ENCODE measurements at places on chromosomes 7 and 10.
A peak's percentile ranks its signal among the peaks of the same experiment; 100 is the strongest.

- no peak overlapping the region for H3K27ac ChIP-seq
- H3K4me1 ChIP-seq = peaks cover 13% of the 10 kb centered on the region
- no peaks in the 10 kb centered on the region for H3K36me3 ChIP-seq
- H3K4me3 ChIP-seq = no peak overlapping the region
- no peak for DNase-seq
Observed at GRCh38 chr10:101087376-101087775, 25.6 kb downstream of the KAZALD1 start.

DNA sequence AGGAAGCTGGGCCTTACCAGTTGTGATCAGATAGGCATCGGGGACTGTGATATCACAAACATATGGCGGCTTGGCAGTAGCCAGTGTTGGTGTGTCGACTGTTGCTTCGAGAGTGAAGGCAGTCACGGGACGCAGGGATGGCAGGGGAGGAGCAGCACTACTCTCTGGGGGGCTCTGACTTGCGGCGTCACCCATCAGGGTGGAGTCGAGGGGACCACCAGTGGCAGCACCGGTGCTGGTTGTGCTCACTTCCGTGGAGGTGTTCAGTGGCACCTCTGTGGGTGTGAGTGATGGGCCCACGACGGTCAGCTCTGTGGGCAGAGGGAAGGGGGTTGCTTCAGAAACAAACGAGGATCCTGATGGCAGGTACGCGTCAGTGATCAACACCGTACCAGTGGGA is 64.5 kb downstream of the KIAA1549 start:
- no peak for DNase-seq
- no peaks in the 10 kb centered on the region for H3K36me3 ChIP-seq
- H3K27ac ChIP-seq = no peak overlapping the region
- no peak overlapping the region for H3K4me3 ChIP-seq
- H3K27me3 ChIP-seq = no peaks in the 10 kb centered on the region
- peaks cover 13% of the 10 kb centered on the region for H3K4me1 ChIP-seq

GRCh38 chr10:24642921-24643678 is 80.6 kb downstream of the ARHGAP21 start:
- H3K36me3 ChIP-seq = no peaks in the 10 kb centered on the region
- H3K27me3 ChIP-seq = no peaks in the 10 kb centered on the region
- peaks cover 10% of the 10 kb centered on the region for H3K4me1 ChIP-seq

DNA sequence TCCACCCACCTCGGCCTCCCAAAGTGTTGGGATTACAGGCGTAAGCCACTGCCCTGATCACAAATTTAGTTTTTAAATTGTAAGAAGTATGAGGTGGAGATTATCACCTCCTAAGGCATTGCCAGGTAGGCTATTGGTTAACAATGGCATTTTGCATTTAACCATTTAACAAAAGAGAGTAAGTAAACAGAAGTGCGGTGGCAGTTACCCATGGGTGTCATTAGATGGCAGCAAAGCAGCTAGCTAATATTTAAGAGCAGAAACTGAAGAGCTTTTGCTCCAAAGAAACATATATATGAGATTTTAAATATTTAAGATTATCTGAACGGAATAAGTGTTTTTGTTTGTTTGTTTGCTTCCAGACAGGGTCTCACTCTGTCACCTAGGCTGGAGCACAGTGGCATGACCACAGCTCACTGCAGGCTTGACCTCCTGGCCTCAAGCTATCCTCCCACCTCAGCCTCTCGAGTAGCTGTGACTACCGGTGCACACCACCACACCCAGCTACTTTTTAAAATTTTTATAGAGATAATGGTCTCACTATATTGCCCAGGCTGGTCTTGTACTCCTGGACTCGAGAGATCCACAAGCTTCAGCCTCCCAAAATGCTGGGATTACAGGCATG is 325.5 kb upstream of the C7orf33 start:
- H3K27me3 ChIP-seq = no peaks in the 10 kb centered on the region
- no peak overlapping the region for H3K4me3 ChIP-seq
- no peaks in the 10 kb centered on the region for H3K36me3 ChIP-seq
- no peaks in the 10 kb centered on the region for H3K4me1 ChIP-seq
- no peak overlapping the region for H3K27ac ChIP-seq

DNA sequence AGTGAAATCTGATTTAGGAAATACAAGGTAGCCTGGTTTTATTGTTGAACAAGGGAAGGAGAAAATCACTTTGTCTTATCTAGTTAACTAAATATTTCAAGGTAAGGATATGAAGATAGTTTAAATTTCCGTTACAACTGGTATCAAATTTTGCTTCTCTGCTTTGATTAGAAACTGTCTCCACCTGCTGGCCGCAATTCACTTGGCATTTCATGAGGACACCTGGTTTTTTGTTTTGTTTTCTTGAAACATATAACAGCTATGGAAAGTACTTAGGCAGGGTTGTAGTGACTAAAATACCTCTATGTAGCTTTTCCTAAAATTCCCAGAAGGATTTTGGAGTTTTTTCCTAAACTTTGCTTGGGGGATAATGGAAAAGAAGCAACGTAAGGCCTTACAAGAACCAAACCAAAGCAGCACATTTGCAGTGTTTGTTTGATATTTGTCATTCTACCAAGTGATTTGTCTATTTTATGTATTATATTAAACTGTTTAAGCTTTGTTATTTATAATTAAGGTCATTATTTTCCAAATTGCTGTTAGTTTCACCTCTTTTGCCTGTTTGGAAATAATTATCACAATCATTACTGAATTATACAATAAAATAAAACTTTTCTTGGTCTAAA is 73.6 kb downstream of the AHCYL2 start:
- no peaks in the 10 kb centered on the region for H3K27me3 ChIP-seq
- H3K4me3 ChIP-seq = no peak overlapping the region
- peaks cover 8% of the 10 kb centered on the region for H3K4me1 ChIP-seq
- H3K27ac ChIP-seq = no peak overlapping the region
- DNase-seq = no peak
- no peaks in the 10 kb centered on the region for H3K36me3 ChIP-seq

DNA sequence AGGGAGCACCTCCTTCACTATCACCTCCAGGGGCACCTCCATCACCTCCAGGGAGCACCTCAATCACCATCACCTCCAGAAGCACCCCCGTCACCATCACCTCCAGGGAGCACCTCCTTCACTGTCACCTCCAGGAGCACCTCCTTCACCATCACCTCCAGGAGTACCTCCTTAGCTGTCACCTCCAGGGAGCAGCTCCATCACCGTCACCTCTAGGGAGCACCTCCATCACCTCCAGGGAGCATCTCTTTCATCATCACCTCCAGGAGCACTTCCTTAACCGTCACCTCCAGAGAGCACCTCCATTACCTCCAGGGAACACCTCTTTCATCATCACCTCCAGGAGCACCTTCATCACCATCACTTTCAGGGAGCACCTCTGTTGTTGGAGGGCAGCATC is 103.0 kb downstream of the DNAJB6 start:
- H3K36me3 ChIP-seq = no peaks in the 10 kb centered on the region
- H3K27ac ChIP-seq = no peak overlapping the region
- peak; percentile 63 for DNase-seq
- H3K4me3 ChIP-seq = no peak overlapping the region

DNA sequence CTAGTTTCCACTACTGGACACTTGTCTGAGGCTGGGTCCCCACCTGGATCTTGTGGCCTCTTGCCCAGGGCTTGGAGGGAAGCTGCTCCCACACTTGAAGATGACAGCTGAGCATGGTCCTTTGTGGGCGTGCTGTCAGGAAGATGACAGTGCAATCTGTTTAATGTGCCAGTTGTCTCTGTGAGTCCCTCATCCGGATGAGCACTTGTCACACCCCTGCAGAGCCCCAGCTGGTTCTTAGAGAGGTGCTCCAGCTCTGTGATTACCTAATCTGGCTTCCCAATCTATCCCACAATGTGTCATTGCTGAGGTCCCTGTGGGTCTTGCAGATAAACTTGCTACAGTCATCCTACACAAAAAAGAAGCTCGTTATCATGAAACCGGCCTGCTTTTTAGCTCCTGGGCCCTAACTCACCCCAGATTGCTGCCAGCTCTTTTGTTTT is 34.8 kb upstream of the CCSER2 start:
- no peak for DNase-seq
- H3K27ac ChIP-seq = no peak overlapping the region
- H3K36me3 ChIP-seq = no peaks in the 10 kb centered on the region
- H3K4me1 ChIP-seq = peaks cover 16% of the 10 kb centered on the region
- no peak overlapping the region for H3K4me3 ChIP-seq

- peaks cover 27% of the 10 kb centered on the region for H3K36me3 ChIP-seq
- no peak overlapping the region for H3K4me3 ChIP-seq
- DNase-seq = no peak
- H3K27ac ChIP-seq = no peak overlapping the region
Observed at GRCh38 chr10:90917238-90917967, 3.5 kb downstream of the ANKRD1 start.

- peaks cover 5% of the 10 kb centered on the region for H3K4me1 ChIP-seq
- DNase-seq = no peak
- peaks cover 4% of the 10 kb centered on the region for H3K36me3 ChIP-seq
- H3K27me3 ChIP-seq = no peaks in the 10 kb centered on the region
- no peak overlapping the region for H3K4me3 ChIP-seq
- no peak overlapping the region for H3K27ac ChIP-seq
Observed at GRCh38 chr10:13803566-13804554, 217.1 kb downstream of the PRPF18 start.

GRCh38 chr10:61304746-61305145 is 148.4 kb downstream of the TMEM26 start:
- H3K4me1 ChIP-seq = peaks cover 32% of the 10 kb centered on the region
- H3K4me3 ChIP-seq = no peak overlapping the region
- peak overlapping the region; percentile 77 for H3K27ac ChIP-seq
- no peaks in the 10 kb centered on the region for H3K27me3 ChIP-seq
- no peaks in the 10 kb centered on the region for H3K36me3 ChIP-seq

DNA sequence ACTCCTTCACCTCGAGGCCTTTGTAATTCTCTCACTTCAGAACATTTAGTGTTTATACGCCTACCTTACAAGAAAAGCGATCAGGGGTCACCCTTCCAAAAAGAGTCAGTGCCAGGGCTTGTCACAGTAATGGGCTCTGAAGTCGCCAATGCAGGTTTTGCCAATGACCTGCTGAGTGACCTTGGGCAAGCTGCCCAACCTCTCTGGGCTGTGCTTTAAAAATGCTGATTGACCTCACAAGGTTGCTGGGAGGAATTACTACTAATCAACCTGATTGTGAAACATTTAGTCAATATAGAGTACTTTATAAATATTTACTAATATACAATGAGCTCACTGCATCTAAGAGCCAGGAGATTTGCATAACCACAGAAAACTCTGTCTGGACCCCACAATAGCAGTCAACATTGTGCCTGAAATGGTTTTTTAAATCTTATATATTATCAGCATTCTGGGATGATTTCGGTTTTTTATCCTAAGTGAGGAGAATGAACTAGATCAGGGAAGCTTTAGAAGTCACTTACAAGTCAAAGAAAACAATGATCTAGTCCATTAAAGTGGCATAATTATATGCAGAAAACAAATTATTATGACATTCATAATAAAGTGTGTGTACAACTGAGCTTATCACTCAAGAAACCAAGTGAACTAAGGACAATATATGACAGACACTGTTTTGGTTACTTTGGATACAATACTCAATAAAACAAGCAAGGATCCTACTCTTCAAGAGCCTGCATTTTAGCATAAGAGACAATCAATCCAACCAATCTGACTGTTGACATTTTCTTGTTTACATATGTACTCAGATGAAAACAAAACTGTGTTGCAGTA is 290.5 kb downstream of the SORCS1 start:
- DNase-seq = no peak
- no peak overlapping the region for H3K27ac ChIP-seq
- H3K27me3 ChIP-seq = no peaks in the 10 kb centered on the region
- H3K4me3 ChIP-seq = no peak overlapping the region
- no peaks in the 10 kb centered on the region for H3K36me3 ChIP-seq
- no peaks in the 10 kb centered on the region for H3K4me1 ChIP-seq

DNA sequence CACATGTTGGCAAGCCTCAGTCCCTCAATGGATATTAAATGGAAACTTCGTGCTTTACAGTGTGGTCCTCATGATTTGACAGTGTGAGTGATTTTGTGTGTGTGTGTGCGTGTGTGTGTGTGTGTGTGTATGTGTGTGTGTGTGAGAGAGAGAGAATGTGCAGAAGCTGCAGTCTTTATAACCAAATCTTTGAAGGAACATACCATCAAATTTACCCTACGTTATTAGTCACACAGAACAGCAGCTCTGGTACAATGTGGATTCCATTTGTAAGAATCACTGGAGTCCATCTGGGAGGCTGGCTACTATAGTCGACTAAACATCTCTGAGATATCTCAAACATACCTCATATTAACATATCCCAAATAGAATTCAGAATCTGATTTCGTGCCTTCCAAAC is 928.0 kb upstream of the POT1 start:
- H3K27me3 ChIP-seq = no peaks in the 10 kb centered on the region
- H3K27ac ChIP-seq = no peak overlapping the region
- H3K4me1 ChIP-seq = no peaks in the 10 kb centered on the region
- H3K4me3 ChIP-seq = no peak overlapping the region
- no peaks in the 10 kb centered on the region for H3K36me3 ChIP-seq

- DNase-seq = no peak
- H3K4me3 ChIP-seq = no peak overlapping the region
- no peaks in the 10 kb centered on the region for H3K4me1 ChIP-seq
- no peaks in the 10 kb centered on the region for H3K27me3 ChIP-seq
Observed at GRCh38 chr7:76507723-76508406, 2.5 kb upstream of the UPK3B start.

DNA sequence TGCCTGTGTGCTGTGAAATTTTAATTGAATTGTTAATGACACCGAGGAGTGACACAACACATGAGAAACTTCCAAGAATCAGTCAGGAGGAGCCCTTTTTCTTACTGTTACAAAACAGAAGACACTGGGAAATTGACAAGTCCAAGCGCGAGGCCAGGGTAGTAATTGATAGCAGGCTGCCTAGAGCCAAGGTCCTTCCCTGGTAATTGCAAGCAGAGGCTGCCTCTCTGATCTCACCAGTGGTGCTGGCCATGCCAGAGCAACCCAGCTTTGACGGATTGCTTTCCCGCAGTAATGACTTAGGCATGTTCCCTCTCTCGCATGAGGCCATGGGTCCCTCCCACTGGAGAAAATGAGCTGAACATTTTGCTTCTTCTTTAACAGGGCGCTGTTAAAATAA is 111.5 kb downstream of the LRMDA start:
- H3K4me3 ChIP-seq = no peak overlapping the region
- H3K27ac ChIP-seq = peak overlapping the region; percentile 50
- peaks cover 61% of the 10 kb centered on the region for H3K4me1 ChIP-seq

GRCh38 chr7:41164440-41164839 is 538.5 kb downstream of the INHBA start:
- no peaks in the 10 kb centered on the region for H3K4me1 ChIP-seq
- DNase-seq = no peak
- no peak overlapping the region for H3K4me3 ChIP-seq
- H3K36me3 ChIP-seq = no peaks in the 10 kb centered on the region
- H3K27me3 ChIP-seq = no peaks in the 10 kb centered on the region

Data from osteoblast (primary cell).